ENCODE measurements at places on chromosomes 7 and 10. TPM values are rescaled to one million over a fixed set of nuclear protein-coding genes. Genes with fewer than 3 reads are reported as not detected.

AKAP9 gene
- total RNA-seq, result 34.7 TPM

MOGAT3 gene
- total RNA-seq, result not detected

CACNA2D1 gene
- 0.64 TPM for total RNA-seq

TDRD1 gene
- total RNA-seq, result 1.4 TPM

SEMA3D gene
- not detected for total RNA-seq

TAS2R4 gene
- total RNA-seq, result 0.96 TPM

AFAP1L2 gene
- total RNA-seq, result 15.7 TPM

CASTOR2 gene
- 2.7 TPM for total RNA-seq

OPALIN gene
- total RNA-seq, result not detected

FRAT2 gene
- 24.6 TPM for total RNA-seq

PIK3CG gene
- total RNA-seq, result under 0.01 TPM

IFIT1B gene
- not detected for total RNA-seq

EPHB6 gene
- 0.72 TPM for total RNA-seq

CRTAC1 gene
- total RNA-seq, result not detected

LOXL4 gene
- 0.64 TPM for total RNA-seq

STX1A gene
- total RNA-seq, result 6.7 TPM

ZMYND11 gene
- total RNA-seq, result 41.1 TPM

CCDC7 gene
- 9.6 TPM for total RNA-seq

TMEM270 gene
- total RNA-seq, result not detected

SPDYE2B gene
- total RNA-seq, result not detected

THNSL1 gene
- total RNA-seq, result 4.6 TPM

TACC2 gene
- total RNA-seq, result 7.0 TPM

EPHA1 gene
- 52.5 TPM for total RNA-seq

GBX1 gene
- total RNA-seq, result not detected

SPDYE9 gene
- total RNA-seq, result not detected

NEUROG3 gene
- total RNA-seq, result not detected

MTPN gene
- total RNA-seq, result 117 TPM

LRRC17 gene
- 0.72 TPM for total RNA-seq

CALHM2 gene
- 0.72 TPM for total RNA-seq

NCF1 gene
- not detected for total RNA-seq

SKIDA1 gene
- total RNA-seq, result under 0.01 TPM

PALD1 gene
- 0.21 TPM for total RNA-seq

KCNH2 gene
- 0.21 TPM for total RNA-seq

EBLN1 gene
- not detected for total RNA-seq

NPC1L1 gene
- total RNA-seq, result not detected

GIMAP7 gene
- not detected for total RNA-seq

NPFFR1 gene
- not detected for total RNA-seq

CUBN gene
- total RNA-seq, result 0.85 TPM

FAM237B gene
- not detected for total RNA-seq

FAM24B gene
- 4.1 TPM for total RNA-seq

CXCL12 gene
- total RNA-seq, result not detected

SNX8 gene
- total RNA-seq, result 8.4 TPM

SYCE1 gene
- not detected for total RNA-seq

SRPK2 gene
- total RNA-seq, result 48.2 TPM

TMEM26 gene
- total RNA-seq, result not detected

NEBL gene
- total RNA-seq, result 9.2 TPM

CPED1 gene
- total RNA-seq, result 0.96 TPM

HOGA1 gene
- total RNA-seq, result 25.5 TPM

SEMA4G gene
- 0.21 TPM for total RNA-seq

C10orf71 gene
- not detected for total RNA-seq

PLA2G12B gene
- total RNA-seq, result not detected

POT1 gene
- total RNA-seq, result 38.2 TPM

PAX4 gene
- total RNA-seq, result not detected

TEX36 gene
- total RNA-seq, result not detected

ANKRD61 gene
- total RNA-seq, result 0.48 TPM

AOC1 gene
- 0.96 TPM for total RNA-seq

KCND2 gene
- total RNA-seq, result not detected

ANKRD30A gene
- not detected for total RNA-seq

Data from tracheal epithelial cell (primary cell).